ENCODE measurements at places on chromosomes 6 and 20.

GRCh38 chr20:1150218-1150617 lies 31.8 kb downstream of the PSMF1 start:
- H3K27me3 ChIP-seq, result no peaks in the 10 kb centered on the region
- H3K27ac ChIP-seq, result no peak overlapping the region
- peaks cover 3% of the 10 kb centered on the region for H3K36me3 ChIP-seq
- DNase-seq, result no peak
- no peak overlapping the region for H3K4me3 ChIP-seq

GRCh38 chr6:158063736-158064135 lies 82.1 kb downstream of the SYNJ2 start:
- no peaks in the 10 kb centered on the region for H3K27me3 ChIP-seq
- no peak overlapping the region for H3K27ac ChIP-seq
- H3K4me3 ChIP-seq, result no peak overlapping the region
- H3K4me1 ChIP-seq, result no peaks in the 10 kb centered on the region
- DNase-seq, result no peak

DNA sequence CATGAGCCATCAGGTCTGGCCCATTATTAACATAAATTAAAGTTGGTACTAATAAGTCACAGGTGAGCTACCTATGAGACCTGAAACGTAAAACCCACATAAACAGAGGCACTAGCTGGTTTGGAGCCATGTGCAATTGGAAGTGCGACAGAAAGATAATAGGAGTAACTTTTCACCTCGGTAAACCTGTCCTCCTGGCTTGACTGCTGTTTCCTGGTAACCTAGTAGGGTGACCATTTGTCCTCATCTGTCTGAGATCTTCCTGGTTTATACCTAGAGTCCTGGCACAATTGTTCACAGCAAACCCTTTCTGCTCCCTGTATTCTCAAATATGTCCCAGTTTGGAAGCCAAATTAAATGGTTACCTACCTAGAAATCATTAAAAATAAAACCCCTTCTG lies 7.4 kb downstream of the TBC1D20 start:
- H3K27ac ChIP-seq, result no peak overlapping the region
- no peak for DNase-seq
- H3K4me3 ChIP-seq, result no peak overlapping the region
- H3K4me1 ChIP-seq, result no peaks in the 10 kb centered on the region
- H3K27me3 ChIP-seq, result no peaks in the 10 kb centered on the region
- H3K36me3 ChIP-seq, result no peaks in the 10 kb centered on the region

GRCh38 chr6:29943053-29943966 lies 978 bp downstream of the HLA-A start:
- H3K27me3 ChIP-seq, result no peaks in the 10 kb centered on the region
- peak overlapping the region; percentile 36 for H3K4me3 ChIP-seq
- DNase-seq, result no peak
- H3K27ac ChIP-seq, result no peak overlapping the region
- peaks cover 5% of the 10 kb centered on the region for H3K36me3 ChIP-seq
- H3K4me1 ChIP-seq, result no peaks in the 10 kb centered on the region

DNA sequence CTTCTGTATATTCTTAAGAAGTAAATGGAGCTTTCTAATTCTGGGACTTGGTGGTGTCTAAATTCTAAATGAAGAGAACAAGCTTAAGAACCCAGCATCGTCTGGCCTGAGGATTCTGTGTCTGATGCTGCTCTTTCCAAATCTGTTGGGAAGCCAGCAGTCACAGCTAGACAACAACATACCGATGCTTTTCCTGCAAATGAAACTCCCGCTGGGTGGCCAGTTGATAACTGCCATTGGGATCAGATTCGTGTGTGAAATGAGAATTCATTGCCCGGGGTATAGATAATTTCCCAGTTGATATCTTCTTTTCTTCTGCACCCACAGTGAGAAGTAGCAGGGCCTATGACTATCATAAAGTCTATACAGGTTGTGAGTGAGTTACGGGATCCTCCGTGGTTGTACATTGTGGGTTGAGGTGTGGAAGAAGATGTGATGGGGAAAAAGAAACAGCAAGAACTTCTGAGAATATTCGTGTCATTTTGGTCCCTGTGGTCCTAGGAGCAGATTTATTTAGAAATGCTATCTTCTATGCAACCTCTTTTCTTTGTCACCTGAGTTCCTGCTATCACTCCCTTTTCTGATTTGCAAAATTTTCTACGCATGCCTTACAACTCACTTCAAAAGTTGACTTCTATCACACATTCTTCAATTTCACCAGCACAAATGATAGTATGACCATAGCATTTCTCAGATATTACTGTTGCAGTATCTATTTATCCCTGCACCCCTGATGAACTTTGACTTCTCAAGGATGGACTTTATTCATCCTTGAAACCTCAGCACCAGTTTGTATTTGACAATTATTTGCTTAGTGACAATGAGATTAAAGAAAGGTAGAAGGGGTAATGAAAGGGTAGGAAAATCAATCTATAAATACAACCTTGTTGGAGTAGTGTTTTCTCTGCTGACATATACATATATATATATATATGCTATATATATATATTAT lies 10.4 kb downstream of the NOX3 start:
- no peaks in the 10 kb centered on the region for H3K27me3 ChIP-seq
- H3K36me3 ChIP-seq, result no peaks in the 10 kb centered on the region
- H3K4me1 ChIP-seq, result peaks cover 13% of the 10 kb centered on the region
- H3K27ac ChIP-seq, result no peak overlapping the region
- H3K4me3 ChIP-seq, result no peak overlapping the region

DNA sequence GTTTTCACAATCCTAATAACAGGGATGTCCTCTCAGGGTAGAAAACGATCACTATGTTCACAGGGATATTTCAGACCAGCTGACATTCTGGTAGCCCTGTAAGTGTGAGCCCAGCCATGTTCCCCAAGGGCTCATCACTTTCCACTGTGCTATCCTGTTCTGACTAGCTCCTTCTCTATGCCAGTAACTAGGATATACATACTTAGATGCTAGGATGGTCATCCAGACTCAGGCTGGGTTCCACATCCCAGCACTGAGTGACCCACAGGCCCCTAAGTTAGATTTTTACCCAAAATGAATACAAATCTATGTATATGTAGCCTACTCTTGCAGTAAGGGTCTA lies 83.0 kb downstream of the CD164 start:
- peaks cover 4% of the 10 kb centered on the region for H3K4me1 ChIP-seq
- H3K27ac ChIP-seq, result no peak overlapping the region
- H3K4me3 ChIP-seq, result no peak overlapping the region
- no peaks in the 10 kb centered on the region for H3K27me3 ChIP-seq
- no peak for DNase-seq
- H3K36me3 ChIP-seq, result no peaks in the 10 kb centered on the region

GRCh38 chr20:32446301-32447100 lies 88.4 kb downstream of the ASXL1 start:
- H3K4me1 ChIP-seq, result peaks cover 6% of the 10 kb centered on the region
- no peak overlapping the region for H3K27ac ChIP-seq
- H3K36me3 ChIP-seq, result no peaks in the 10 kb centered on the region
- DNase-seq, result no peak

GRCh38 chr6:129853996-129854711 lies 7.0 kb downstream of the TMEM244 start:
- no peak overlapping the region for H3K4me3 ChIP-seq
- no peaks in the 10 kb centered on the region for H3K27me3 ChIP-seq
- no peaks in the 10 kb centered on the region for H3K36me3 ChIP-seq
- no peaks in the 10 kb centered on the region for H3K4me1 ChIP-seq
- DNase-seq, result no peak
- no peak overlapping the region for H3K27ac ChIP-seq

DNA sequence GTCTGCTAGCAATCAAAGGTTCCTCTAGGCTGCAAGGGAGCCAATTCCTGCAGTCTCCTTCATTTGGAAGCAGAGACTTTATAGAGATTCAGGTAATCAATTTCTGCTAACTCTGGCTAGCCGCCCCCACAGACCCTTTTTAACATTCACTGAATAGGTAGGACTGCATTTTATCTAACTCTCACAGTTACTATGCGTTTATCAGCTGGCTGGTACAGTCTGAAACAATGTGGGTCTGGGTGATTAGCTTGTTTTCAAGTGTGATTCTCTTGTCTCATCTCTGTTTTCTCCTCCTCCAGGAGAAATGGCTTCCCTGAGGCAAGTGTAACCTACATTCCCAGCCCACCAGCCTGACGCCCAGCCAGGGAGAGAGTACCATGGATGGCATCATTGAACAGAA lies 73.3 kb downstream of the SYNDIG1 start:
- H3K4me1 ChIP-seq, result no peaks in the 10 kb centered on the region
- no peak for DNase-seq
- no peak overlapping the region for H3K27ac ChIP-seq
- no peak overlapping the region for H3K4me3 ChIP-seq

- H3K4me3 ChIP-seq, result no peak overlapping the region
- no peaks in the 10 kb centered on the region for H3K36me3 ChIP-seq
- no peaks in the 10 kb centered on the region for H3K4me1 ChIP-seq
- H3K27me3 ChIP-seq, result no peaks in the 10 kb centered on the region
Measured at GRCh38 chr6:82144007-82144851, 103.3 kb downstream of the IBTK start.

GRCh38 chr6:35601331-35602132 lies 87.2 kb downstream of the FKBP5 start:
- DNase-seq, result peak; percentile 92
- H3K4me3 ChIP-seq, result no peak overlapping the region
- no peaks in the 10 kb centered on the region for H3K27me3 ChIP-seq
- H3K4me1 ChIP-seq, result peaks cover 12% of the 10 kb centered on the region

DNA sequence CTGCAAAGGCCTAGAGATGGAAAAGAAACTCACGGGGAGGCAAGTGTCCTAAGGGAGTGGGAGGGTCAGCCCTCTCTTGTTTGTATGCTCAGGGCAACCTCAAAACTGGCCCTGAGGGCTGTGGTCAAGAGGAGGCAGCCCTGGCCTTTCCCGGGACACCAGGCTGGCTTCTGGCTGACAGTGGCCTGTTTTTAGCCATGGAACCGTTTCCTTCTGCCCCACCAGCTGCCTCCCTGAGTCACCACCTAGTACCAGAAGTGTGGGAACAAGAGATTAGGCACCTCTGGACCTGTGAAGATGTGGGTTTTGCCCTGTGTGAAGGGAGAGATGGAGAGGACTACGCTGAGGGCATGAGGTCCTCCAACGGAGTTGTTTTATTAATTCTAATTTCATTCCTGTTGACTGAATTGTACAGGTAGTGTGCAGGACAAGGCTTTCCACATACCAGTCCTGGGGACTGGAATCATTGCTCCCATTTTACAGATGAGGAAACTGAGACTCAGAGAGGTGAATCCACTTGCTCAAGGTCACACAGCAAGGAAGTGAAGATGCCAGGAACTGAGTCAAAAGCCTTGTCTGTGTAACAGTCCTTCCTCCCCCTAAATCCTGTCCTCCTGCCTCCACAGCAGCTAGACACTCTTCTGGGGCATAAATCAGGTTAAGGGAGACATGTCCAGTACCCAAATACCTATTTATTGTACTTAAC lies 5.5 kb downstream of the FOXS1 start:
- no peaks in the 10 kb centered on the region for H3K36me3 ChIP-seq
- H3K4me1 ChIP-seq, result peaks cover 21% of the 10 kb centered on the region
- no peaks in the 10 kb centered on the region for H3K27me3 ChIP-seq
- no peak overlapping the region for H3K27ac ChIP-seq
- no peak for DNase-seq
- H3K4me3 ChIP-seq, result no peak overlapping the region

GRCh38 chr20:11700831-11701230 lies 216.9 kb upstream of the BTBD3 start:
- DNase-seq, result no peak
- no peak overlapping the region for H3K4me3 ChIP-seq
- no peaks in the 10 kb centered on the region for H3K27me3 ChIP-seq
- no peaks in the 10 kb centered on the region for H3K36me3 ChIP-seq
- H3K4me1 ChIP-seq, result no peaks in the 10 kb centered on the region
- no peak overlapping the region for H3K27ac ChIP-seq

DNA sequence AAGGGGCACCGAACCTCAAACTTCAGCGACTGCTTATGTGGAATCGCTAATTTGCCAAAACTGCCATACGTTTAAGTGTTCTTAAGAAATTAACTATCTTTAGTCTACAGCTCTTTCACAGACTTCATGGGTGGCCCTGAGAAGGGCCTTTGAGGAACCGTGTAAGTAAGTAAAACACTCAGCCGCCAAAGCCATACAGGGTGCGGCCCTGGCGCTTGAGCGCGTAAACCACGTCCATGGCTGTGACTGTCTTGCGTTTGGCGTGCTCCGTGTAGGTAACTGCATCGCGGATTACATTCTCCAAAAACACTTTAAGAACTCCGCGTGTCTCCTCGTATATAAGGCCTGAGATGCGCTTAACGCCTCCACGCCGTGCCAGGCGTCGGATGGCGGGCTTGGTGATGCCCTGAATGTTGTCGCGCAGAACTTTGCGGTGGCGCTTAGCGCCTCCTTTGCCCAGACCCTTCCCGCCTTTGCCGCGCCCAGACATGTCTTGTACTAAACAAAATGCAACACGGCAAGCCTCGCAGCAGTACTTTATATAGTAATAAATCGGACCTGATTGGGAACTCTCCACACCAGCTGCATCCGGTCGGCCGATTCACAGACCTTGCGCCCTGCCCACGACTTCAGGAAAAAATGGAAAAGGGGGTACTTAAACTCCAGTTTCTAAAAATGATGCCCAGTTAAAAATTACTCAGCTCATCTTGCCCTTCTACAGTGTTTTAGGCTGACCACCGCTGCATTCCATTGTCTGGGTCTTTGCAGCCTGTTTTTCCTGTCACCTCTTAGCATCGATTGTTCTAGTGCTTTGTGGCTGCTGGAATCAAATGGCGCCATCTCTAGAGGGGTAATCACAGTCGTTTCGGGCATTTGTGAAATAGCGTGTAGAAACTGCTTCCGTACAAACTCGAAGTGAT lies 38.9 kb downstream of the OR2B2 start:
- DNase-seq, result peak; percentile 96
- no peaks in the 10 kb centered on the region for H3K36me3 ChIP-seq

DNA sequence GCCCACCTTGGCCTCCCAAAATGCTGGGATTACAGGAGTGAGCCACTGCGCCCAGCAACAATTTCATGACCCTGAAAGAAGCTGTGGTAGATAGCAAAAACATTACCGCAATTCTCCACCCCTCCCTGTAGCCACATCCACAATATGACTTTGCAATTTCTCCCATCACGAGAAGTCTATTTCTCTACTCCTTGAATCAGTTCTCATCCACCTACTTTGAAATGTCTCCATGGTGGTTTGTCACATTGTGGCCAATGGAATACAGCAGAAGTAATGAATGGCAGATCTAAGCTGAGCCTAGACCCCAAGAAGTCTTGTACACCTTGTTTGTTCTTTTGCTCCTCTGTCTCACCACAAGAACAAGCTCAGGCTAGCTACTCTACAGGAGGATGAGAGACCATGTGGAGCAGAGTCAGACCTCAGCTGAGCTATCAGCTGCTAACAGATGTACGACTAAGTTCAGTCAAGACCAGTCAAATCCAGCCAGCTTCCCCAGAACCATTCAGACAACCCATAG lies 6.3 kb downstream of the OXT start:
- peaks cover 11% of the 10 kb centered on the region for H3K27me3 ChIP-seq
- no peaks in the 10 kb centered on the region for H3K4me1 ChIP-seq
- H3K36me3 ChIP-seq, result no peaks in the 10 kb centered on the region
- H3K27ac ChIP-seq, result no peak overlapping the region
- DNase-seq, result no peak
- no peak overlapping the region for H3K4me3 ChIP-seq
